ENCODE measurements at places on chromosomes 2 and 18.

GRCh38 chr2:117714110-117714509 is 100.4 kb upstream of the DDX18 start:
- no peaks in the 10 kb centered on the region for H3K27me3 ChIP-seq
- H3K4me3 ChIP-seq, result no peak overlapping the region
- peaks cover 4% of the 10 kb centered on the region for H3K4me1 ChIP-seq

DNA sequence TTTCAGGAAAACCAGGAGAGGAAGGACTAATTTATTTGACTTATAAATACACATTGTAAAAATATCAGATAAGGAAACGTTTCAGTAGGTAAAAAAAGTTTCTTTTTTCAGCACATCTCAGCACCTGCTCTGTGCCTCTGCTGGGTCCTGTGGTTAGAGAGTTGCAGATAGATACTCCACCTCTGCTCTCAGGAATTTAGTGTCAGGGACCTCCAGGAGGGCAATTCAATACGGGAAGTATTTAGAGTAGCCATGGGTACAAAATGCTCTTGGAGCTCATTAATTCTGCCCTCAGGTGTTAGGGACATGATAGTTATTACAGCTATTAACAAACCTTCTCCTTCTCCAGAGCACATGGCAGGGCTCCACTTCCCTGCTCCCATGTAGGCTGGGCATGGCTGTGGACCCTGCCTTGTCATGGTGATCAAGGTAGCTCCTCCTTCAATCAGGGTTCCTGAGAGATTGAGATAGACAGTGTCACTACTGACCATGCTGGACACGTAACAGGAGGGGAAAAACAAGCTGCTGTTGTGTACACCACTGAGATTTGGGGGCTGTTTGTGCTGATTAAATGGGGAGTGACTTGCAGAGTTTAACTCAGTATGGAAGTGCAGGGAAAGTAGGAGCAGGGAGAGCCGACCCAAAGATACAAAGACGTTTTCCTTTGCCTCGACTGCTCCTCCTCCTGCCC is 185.6 kb upstream of the COPS8 start:
- H3K27me3 ChIP-seq, result no peaks in the 10 kb centered on the region
- no peak overlapping the region for H3K27ac ChIP-seq
- H3K4me1 ChIP-seq, result peaks cover 4% of the 10 kb centered on the region
- H3K4me3 ChIP-seq, result no peak overlapping the region

GRCh38 chr2:232519581-232520438 is at the start of gene PRSS56:
TSS of gene PRSS56 (plus strand) at chr2:232520388. CDS start at chr2:232520599, 211 bp downstream.
- H3K4me3 ChIP-seq, result no peak within 1 kb of the TSS
- no peak for DNase-seq
- H3K27ac ChIP-seq, result peak within 1 kb of the TSS; percentile 31
- H3K27me3 ChIP-seq, result peaks cover 38% of the 10 kb centered on the region
- peaks cover 10% of the 10 kb centered on the region for H3K4me1 ChIP-seq

DNA sequence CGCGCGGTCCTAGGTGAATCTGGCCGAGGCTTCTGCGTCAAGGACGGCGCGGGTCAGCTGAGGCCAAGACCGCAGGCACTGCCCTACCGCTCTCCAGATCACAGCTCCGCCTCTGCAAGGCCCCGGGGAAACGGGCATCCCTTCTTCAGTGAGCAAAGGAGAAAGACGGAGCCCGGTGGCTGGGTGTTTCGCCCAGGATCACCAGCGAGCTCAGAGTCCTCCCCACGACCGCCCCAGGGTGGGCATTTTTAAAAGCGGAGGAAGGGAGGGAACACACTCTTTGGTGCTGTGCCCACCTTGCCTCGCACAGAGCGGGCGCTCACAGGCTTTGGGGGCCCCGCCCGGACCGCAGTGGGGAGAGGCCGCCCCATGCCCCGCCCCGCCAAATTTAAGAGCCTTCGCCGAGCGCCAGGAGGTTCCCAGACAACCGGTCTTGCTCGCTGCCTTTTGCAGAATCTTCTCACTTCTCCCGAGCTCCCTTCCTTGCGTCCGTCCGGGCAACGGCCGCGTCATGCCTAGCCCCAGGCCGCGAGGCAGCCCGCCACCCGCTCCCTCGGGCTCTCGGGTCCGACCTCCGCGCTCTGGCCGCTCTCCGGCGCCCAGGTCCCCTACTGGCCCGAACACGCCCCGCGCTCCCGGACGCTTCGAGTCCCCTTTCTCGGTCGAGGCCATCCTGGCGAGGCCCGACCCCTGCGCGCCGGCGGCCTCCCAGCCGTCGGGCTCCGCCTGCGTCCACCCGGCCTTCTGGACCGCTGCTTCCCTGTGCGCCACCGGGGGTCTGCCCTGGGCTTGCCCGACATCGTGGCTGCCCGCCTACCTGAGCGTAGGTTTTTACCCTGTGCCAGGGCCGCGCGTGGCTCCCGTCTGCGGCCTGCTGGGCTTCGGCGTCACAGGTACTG is at the start of gene NOTO:
Gene NOTO (plus strand): TSS at position 419 of the 899 bp plus-strand sequence. CDS start 93 bp downstream, at position 512.
- peak within 1 kb of the TSS; percentile 61 for H3K4me3 ChIP-seq
- peak; percentile 65 for DNase-seq
- peaks cover 88% of the 10 kb centered on the region for H3K27me3 ChIP-seq
- H3K36me3 ChIP-seq, result no peaks in the 10 kb centered on the region
- H3K27ac ChIP-seq, result no peak within 1 kb of the TSS
- H3K4me1 ChIP-seq, result peaks cover 8% of the 10 kb centered on the region

- H3K27me3 ChIP-seq, result no peaks in the 10 kb centered on the region
- H3K27ac ChIP-seq, result peak overlapping the region; percentile 9
- no peak for DNase-seq
- H3K36me3 ChIP-seq, result no peaks in the 10 kb centered on the region
- peaks cover 16% of the 10 kb centered on the region for H3K4me1 ChIP-seq
- no peak overlapping the region for H3K4me3 ChIP-seq
These were observed 46.2 kb upstream of the ITGAV start for GRCh38 chr2:186543561-186544131.

DNA sequence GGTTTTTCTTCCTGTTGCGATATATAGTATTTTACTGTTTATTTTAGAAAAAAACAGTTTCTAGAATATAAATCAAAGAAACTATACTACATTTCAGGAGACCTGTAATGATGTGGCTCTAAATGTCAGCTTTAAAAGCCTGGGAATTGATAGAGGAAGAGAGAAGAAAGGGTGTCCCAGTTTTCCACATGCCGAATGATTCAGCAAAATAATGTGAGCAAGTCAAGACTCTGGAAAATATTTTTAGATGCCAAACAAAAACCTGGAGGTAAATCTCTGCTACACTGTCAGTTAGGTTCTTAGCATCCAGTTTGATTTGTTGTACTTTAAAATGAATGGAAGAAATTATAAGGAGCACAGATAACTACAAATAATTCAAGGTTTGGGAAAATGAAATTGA is 67.1 kb upstream of the DSG1 start:
- H3K4me3 ChIP-seq, result no peak overlapping the region
- H3K27ac ChIP-seq, result no peak overlapping the region
- H3K36me3 ChIP-seq, result no peaks in the 10 kb centered on the region

- H3K27me3 ChIP-seq, result peaks cover 5% of the 10 kb centered on the region
- no peak for DNase-seq
- no peak overlapping the region for H3K4me3 ChIP-seq
- no peaks in the 10 kb centered on the region for H3K4me1 ChIP-seq
- peaks cover 20% of the 10 kb centered on the region for H3K36me3 ChIP-seq
These were observed 107.0 kb downstream of the PTGR3 start for GRCh38 chr18:75101916-75102315.

GRCh38 chr2:10779776-10780490 is 32.7 kb downstream of the PDIA6 start:
- 0 out of 2 replicates have a peak, but pooled peaks cover 3% of the 10 kb centered on the region for H3K4me1 ChIP-seq
- H3K36me3 ChIP-seq, result peaks cover 46% of the 10 kb centered on the region
- no peak for DNase-seq
- no peaks in the 10 kb centered on the region for H3K27me3 ChIP-seq
- no peak overlapping the region for H3K4me3 ChIP-seq

DNA sequence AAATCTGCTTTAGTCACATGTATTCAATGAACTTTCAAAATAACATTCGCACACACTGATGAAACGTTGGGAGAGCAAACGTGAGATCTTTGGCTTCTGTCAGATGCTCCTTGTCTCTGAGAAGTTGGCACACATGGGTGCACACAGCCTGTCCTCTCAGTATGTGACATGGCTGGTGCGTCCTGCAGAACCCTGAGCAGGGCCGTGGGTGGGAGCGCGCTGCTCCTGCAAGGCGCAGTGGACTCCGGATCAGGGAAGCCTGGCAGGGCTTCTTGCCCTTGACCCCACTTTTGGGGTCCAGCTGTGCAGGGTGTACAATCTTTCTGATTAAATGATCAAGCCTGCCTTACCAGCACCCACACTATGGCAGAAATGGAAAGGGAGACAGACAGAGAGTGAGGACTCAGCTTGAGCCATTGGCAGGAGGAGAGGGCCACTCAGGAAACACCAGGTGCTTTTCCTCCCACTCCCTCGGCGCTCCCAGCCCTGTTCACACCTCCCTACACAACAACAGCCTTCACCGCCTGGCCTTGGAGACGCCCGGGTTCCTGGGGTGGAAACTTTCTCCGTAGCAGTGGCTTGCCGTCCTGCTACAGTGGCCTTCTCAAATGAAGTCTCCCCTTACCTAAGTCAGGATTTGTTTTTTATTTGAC is 108.4 kb upstream of the SNTG2 start:
- H3K4me1 ChIP-seq, result peaks cover 22% of the 10 kb centered on the region
- peaks cover 6% of the 10 kb centered on the region for H3K27me3 ChIP-seq
- no peak for DNase-seq
- no peak overlapping the region for H3K4me3 ChIP-seq
- H3K27ac ChIP-seq, result peak overlapping the region; percentile 60

DNA sequence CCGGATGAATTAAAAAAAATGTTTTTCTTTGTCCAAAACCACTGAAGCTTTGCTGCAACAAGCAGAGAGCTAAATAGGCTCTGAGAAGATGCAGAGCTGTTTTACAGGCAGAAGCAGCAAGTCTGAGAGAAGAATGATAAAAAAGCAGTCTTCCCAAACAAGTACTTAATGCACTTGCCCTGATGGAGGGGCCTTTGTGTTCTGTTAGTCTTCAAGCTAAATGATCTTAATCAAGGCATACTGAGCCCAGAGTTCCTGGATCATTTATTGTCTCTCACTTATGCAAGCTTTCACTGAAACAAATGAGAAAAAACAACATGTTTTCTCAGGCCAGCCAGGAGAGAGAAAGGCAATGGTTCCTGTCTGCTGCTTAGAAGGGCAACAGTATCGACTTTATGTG is 152.5 kb downstream of the CLIP4 start:
- no peak for DNase-seq
- H3K27me3 ChIP-seq, result no peaks in the 10 kb centered on the region
- peaks cover 12% of the 10 kb centered on the region for H3K4me1 ChIP-seq
- H3K4me3 ChIP-seq, result no peak overlapping the region
- H3K36me3 ChIP-seq, result 0 out of 2 replicates have a peak, but pooled peaks cover 3% of the 10 kb centered on the region
- no peak overlapping the region for H3K27ac ChIP-seq

DNA sequence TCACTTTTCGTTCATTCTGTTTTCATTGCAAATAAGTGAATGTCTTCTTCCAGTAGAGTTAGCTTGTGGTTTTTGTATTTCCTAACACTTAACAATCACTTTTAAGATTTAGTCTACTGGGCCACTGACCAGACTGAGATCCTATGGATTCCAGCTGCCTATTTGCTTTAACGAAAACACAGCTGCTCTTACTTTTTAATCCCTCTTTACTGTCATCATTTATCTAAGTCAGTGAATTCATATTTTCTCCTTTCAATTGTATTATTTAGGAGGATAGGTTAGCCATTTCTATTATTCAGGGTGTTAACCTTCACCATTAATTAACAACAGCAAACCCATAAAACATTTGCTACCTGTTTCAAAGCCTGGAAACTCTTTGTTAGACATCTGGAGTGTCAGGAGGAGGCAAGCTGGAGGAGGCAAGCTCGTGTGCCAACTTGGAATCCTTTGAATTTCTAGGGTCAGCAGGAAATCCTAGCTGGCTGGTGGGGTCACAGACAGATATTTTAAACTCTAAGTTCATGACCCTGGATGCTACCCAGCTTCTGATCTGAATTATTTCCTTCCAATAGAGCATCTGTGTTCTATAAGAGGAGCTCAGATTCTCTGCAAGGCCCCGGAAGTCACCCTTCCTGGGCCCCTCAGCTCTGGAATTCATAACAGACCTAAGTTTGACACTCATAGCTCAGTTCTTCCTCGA is 385.3 kb downstream of the RBM43 start:
- peaks cover 29% of the 10 kb centered on the region for H3K36me3 ChIP-seq
- H3K4me3 ChIP-seq, result no peak overlapping the region
- H3K27ac ChIP-seq, result peak overlapping the region; percentile 94
- H3K27me3 ChIP-seq, result no peaks in the 10 kb centered on the region

GRCh38 chr2:128601298-128602037 is 282.8 kb upstream of the HS6ST1 start:
- H3K4me3 ChIP-seq, result no peak overlapping the region
- no peak overlapping the region for H3K27ac ChIP-seq
- no peaks in the 10 kb centered on the region for H3K4me1 ChIP-seq
- H3K27me3 ChIP-seq, result no peaks in the 10 kb centered on the region
- DNase-seq, result no peak

DNA sequence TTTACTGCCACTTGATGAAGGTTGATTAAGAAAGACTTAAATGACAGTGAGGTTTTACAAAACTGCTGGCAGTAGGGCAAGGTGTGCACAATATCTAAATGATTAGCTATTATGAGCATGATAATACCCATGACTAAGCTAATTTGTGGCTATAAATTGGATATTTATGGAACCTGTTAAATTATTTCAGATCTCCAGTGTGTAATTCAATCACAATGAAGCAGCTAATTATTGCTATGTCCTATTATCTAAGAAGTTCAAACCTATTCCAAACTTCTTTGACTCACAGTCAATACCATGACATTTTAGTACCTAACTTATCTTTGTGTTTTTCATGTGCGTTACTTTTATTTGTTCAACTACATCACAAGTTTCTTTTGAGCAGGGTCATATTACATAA is 253.8 kb upstream of the MMADHC start:
- no peaks in the 10 kb centered on the region for H3K27me3 ChIP-seq
- DNase-seq, result no peak
- no peak overlapping the region for H3K27ac ChIP-seq
- no peak overlapping the region for H3K4me3 ChIP-seq

- H3K27me3 ChIP-seq, result no peaks in the 10 kb centered on the region
- no peak for DNase-seq
- H3K4me3 ChIP-seq, result no peak overlapping the region
- H3K27ac ChIP-seq, result no peak overlapping the region
- H3K4me1 ChIP-seq, result no peaks in the 10 kb centered on the region
These were observed 383.3 kb upstream of the MYT1L start for GRCh38 chr2:2714408-2714807.

- H3K4me3 ChIP-seq, result no peak overlapping the region
- peaks cover 40% of the 10 kb centered on the region for H3K27me3 ChIP-seq
- H3K4me1 ChIP-seq, result no peaks in the 10 kb centered on the region
- H3K27ac ChIP-seq, result no peak overlapping the region
- DNase-seq, result no peak
- peaks cover 73% of the 10 kb centered on the region for H3K36me3 ChIP-seq
These were observed 1157.4 kb downstream of the RPIA start for GRCh38 chr2:89848763-89849368.

- H3K27me3 ChIP-seq, result no peaks in the 10 kb centered on the region
- H3K4me1 ChIP-seq, result peaks cover 14% of the 10 kb centered on the region
- no peaks in the 10 kb centered on the region for H3K36me3 ChIP-seq
- H3K27ac ChIP-seq, result no peak overlapping the region
These were observed 103.3 kb downstream of the TMEFF2 start for GRCh38 chr2:192091476-192091875.

DNA sequence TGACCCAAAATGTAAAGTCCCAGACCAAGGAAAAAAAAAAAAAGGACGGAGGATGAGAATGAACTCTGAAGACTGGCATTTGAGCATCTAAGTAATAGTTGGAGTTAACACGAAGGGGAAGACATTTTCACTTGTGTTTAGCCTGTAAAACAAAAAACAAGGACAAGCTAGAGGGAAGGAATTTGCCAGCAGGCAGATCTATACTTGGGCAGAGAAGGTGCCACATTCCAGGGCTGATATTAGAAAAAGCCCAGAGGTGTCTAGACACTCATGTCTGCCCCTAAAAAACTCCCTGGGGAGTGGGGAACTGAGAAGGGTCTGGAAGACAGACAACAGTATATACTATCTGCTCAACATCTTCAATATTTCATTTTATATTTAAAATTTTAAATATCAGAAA is 171.1 kb downstream of the ZEB2 start:
- no peak overlapping the region for H3K4me3 ChIP-seq
- no peak for DNase-seq
- H3K36me3 ChIP-seq, result no peaks in the 10 kb centered on the region
- peaks cover 60% of the 10 kb centered on the region for H3K4me1 ChIP-seq
- peaks cover 18% of the 10 kb centered on the region for H3K27me3 ChIP-seq

Data from WTC11 (cell line).